ENCODE measurements at places on chromosomes 6 and 20.

DNA sequence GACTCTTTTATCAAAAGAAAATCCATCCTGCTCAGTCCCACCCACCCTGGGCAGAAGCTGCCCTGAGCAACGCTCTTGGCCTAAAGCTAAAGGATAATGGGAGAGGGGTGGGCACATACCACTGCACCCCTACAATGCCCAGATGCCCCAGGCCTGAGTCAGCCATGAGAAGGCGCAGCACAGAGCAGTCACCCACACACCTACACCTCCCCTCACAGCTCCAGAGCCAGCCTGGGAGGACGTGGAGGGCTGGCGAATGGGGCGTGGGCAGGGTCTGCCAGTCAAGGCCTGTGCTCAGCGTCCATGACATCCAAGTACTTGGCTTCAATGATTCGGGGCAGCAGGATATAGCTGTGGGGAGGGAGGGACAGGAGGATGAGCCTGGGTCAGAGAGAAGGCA, 11.5 kb downstream of the SLC4A11 start:
- no peak for DNase-seq

GRCh38 chr6:111973118-111973761, 80.7 kb upstream of the CCN6 start:
- DNase-seq = peak; percentile 50

DNA sequence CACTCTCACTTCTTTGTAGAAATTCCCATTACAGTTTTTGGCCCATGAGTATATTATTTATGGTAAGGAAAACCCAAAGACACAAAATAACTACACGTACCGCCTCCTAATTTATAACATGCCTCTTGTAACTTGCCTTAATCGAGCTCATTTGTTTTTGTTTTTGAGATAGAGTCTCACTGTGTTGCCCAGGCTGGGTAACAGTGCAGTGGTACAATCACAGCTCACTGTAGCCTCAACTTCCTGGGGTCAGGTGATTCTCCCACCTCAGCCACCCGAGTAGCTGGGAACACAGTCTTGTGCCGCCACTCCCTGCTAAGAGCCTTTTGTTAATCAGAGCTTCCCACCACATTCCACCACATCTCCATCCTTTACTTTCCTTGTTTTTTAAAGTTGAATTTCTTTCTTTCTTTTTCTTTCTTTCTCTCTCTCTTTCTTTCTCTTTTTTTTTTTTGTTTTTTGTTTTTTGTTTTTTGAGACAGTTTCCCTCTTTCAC, 15.5 kb downstream of the ASIP start:
- no peak for DNase-seq

- DNase-seq = peak; percentile 60
Observed at GRCh38 chr20:24027229-24027628, 38.6 kb upstream of the GGTLC1 start.

- DNase-seq = no peak
Observed at GRCh38 chr6:37323580-37323979, 30.2 kb upstream of the RNF8 start.

- DNase-seq = no peak
Observed at GRCh38 chr6:24667378-24667803, 514 bp downstream of the ACOT13 start.

DNA sequence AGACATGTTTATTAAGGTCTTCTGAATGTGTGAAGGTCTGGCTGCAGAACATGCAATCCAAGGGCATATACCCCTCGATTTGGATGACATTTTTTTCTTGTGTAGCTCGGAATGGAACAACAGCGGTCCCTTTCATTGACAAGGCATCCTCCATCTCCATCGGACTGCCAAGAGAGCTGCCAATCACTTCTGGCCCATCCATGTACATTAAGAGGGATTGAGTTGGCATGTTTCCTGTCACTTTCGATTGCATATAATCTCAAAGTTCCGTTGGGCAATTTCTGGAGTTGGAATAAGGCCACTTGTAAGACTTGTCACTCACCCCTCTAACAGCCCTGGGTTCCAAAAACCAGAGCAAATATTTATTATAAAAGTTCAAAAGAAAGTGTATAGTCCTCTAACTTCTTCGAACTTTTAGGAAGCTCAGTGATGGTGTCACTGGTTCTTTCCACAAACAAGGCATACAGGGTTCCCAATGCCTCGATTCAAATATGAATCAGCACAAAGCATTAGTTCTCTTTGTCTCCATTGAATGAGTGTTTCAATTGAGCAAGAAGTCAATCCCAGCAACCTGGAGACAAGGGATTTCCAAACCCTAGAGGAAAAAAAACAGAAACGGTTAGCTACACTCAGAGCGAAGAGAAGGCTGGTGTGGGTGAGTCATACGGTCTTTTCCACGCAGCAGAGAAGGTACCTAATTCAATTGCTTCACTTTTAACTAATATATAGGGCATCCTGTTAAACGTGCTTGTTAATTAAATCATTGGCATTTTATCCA, 10.9 kb downstream of the ZNF217 start:
- no peak for DNase-seq

GRCh38 chr6:107504270-107505026, 14.5 kb downstream of the SOBP start:
- no peak for DNase-seq

DNA sequence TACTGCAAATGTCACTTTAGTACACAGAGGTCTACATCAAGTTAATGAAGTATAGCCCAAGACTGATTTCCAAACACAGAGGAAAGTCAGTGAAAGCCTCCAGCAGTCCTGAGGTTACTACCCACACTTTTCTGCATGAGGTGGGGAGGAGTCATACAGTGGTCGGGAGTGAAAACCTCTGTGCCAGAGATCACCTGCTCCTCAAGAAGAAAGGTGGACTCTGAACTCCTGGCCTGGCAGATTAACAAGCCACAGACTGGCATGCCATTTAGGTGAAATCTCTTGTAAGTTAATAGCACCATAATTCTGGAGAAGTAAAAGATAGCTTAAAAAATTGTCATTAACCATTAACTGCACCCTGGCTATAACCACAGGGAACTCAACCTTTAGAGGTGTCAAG, 125.0 kb upstream of the LAMP5 start:
- DNase-seq = no peak

- no peak for DNase-seq
Observed at GRCh38 chr20:56829788-56830385, 200.8 kb downstream of the TFAP2C start.

DNA sequence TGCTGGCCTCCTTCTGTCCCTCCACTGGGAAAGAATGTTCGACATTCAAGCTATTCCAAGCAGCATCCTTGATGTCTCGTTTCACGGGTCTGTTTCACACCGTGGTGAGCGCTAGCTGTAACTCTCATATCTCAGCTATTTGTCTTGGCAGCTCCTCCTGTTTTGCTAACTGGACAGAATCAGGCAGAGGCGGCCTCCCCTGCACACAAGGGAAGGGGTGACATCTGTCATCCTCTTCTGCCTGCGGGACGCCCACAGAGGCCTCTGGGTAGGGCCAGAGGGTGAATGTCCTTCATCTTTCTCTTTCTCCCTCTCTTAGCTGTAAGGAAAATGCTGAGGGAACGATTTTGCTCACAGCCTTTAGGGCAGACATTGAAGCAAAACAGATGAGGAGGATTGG, 232.8 kb upstream of the GMDS start:
- no peak for DNase-seq

GRCh38 chr6:42564506-42564825, 637 bp downstream of the UBR2 start:
- no peak for DNase-seq

- no peak for DNase-seq
Observed at GRCh38 chr20:48787861-48788375, 39.9 kb downstream of the PREX1 start.

DNA sequence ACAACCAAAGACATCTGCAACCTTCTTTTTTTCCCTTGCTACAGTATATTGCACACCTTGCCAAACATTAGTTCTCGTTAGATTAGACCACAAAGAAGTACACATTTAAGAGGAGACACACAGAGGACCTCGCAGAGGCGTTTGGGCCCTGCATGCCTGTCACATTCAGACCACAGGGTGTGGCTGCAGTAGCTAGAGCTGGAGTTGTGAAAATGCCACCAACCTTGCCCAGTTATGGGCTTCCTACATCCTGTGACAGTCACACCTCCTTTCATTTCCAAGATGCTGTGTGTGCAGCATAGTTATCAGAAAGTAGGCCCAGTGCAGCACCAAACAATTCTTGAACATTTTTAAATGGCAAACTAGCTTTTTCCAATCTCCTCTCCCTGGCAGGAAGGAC, 2.4 kb downstream of the SYNE1 start:
- DNase-seq = no peak

- peak; percentile 54 for DNase-seq
Observed at GRCh38 chr6:41846666-41847237, 48.4 kb downstream of the USP49 start.

DNA sequence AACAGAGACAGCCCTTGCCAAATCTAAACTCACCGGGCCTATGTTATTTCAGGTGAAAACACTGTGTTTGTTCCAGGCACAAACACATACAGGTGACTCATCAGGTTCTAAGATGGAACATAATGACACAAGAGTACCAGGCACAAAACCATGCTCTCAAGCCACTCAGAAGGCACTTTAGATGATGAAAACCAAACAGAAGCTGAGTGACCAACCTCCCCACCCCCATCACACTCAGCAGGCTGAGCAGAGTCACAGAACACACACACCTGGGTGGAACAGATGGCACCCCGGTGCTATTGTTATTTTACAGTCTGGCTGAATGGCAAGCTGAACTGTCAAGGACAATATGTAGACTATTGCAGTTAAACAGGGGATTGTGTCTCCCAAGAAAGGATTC, 20.6 kb upstream of the NKX2-2 start:
- DNase-seq = no peak

- DNase-seq = no peak
Observed at GRCh38 chr20:23609486-23610109, 3.9 kb upstream of the CST9 start.

- DNase-seq = no peak
Observed at GRCh38 chr6:15769511-15770018, 106.7 kb upstream of the DTNBP1 start.

DNA sequence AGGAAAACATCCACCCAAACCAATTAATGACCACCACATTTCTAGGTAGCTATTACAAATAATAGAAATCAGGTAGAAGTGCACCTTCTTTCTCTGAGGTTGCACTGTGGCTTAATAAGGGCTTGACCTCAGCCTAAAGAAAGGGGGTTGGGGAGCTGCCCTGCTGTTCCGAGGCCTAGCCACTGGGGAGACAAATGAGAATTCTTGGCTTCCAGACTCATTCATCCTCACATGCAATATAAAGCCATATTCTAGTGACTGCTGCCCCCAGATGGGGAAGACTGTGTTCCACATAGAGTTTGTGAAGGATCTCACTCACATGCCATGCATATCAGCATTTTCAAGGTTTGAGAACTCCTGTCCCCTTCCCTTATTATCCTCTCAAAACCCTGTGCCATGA, 22.9 kb downstream of the SAYSD1 start:
- no peak for DNase-seq

DNA sequence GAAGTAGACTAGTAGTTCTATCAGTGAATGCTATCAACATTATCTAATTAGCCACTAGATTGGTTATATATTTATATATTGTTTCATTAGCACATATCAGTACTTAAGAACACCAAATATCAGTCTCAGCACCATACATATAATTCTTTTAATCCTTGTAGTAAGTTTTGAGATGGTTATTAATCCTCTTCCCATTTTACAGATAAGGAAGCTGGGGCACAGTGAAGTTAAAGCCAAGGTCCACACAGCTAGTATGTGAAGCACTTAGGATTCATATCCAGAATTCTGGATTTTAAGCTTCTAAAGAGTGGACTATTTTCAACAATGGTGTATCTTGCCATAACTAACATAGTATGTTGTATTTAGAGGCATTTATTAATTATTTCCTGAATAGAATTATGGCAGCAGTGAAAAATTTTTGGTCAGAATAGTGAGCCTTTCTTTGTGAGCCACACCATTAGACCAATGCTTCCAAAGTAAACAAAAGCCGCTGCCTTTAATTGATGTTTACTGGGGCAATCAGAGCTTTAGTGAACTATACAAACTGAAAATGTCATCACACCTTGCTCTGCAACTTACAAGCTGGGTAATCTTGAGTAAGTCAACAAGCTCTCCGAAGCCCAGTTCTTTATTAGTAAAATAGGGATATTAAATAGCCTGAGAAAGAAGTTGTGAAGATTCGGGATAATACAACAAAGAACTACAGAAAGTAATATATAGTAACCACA, 41.9 kb upstream of the HBS1L start:
- no peak for DNase-seq

DNA sequence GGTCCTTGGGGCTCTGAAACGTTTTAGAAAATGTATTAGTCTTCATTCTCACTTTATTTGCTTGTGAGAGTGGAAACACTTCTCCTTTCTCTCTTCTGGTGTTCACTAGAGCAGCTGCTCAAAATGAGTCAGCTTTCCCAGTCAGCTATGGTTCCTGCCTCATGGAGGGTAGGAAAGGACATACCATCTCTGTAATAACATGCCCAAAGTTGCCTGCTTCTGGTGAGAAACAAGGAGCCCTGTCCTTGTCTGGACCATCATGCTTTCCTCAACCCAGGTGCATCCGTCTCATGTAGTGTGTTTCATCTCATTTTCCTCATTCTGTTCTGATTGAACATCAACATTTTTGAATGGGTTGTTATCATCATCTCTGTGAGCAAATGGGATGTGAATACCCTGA, 17.1 kb upstream of the TINAG start:
- no peak for DNase-seq

DNA sequence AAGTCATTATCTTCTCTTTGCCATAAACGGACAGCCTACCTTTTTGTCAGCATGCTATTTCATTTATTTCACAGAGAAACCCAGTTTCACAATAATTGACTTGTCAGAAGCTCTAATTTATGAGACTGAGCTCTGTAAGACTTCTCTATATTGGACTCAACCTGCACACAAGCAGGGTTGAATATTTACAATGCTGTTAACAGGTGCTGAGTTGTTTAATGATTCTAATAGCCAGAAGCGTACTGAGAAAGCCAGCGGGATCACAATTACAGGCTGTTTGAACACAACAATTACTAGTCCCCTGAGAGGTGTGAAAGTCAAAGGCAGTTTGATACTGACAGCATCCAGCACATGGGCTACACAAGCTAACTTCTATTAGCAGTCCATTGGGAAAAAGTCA, 128.2 kb upstream of the SIM1 start:
- DNase-seq = no peak

DNA sequence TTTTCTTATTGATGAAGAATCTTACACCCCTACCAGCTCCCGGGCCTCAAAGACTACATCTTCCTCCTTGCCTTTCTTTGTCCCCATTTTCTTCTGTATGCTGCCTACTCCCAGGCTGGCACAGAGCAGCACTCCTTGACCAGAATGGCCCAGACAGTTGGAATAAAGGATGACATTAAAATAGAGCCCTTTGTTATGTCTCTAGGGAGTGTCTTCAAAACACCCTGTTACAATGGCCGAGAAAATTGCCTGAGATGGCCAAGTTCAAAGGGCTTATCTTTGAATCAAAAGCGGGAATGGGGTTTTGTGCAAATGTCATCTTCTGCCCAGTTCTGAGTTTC, 79.0 kb upstream of the TBC1D7 start:
- no peak for DNase-seq
